Right lung (tissue), 10 donors: ENCODE measurements at places on chromosomes 7 and 10. TPM values are rescaled to one million over a fixed set of nuclear protein-coding genes. Genes with fewer than 3 reads are reported as not detected.

DNA sequence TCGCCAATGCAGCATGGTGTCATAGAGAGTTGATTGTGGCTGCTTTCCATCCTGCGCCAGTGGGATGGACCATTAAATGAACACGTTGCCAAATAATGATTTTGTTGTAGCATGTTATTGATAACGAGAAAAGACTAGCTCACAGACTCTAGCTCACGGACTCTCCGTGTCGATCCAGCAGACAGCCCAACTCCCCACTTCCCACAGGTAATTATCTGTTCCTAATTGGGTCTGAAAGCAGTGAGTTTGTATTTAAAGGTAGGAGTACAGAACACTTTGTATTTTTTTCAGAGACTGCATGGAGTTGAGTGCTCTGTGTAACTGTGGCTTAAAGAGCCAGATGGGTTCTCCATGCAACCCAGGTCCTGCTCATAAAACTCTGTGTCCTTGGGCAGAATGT, 1250.5 kb downstream of the TYW1 start:
- DNase-seq, result no peak

DNA sequence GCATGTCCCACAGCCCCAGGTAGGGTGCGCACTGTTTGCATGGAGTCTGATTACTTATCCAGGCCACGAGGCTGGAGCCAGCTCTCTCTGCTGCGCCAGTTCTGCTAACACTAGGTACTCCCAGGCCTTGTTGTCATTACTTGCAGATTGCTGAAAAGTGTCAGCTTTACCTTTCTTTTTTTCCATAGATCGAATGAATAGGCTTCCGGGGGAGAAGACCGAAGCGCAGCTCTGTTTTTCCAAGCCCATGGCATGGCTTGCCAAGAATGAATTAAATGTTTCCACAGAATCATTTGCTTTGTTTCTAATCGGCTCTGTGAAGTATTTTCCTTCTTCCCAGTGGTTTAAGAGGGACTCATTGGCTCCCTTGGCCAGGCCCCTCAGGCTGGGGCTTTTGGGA, 285.8 kb downstream of the BMPER start:
- DNase-seq, result no peak

- no peak for DNase-seq
These were observed 22.2 kb downstream of the TMEM120A start for GRCh38 chr7:75971961-75972763.

DNA sequence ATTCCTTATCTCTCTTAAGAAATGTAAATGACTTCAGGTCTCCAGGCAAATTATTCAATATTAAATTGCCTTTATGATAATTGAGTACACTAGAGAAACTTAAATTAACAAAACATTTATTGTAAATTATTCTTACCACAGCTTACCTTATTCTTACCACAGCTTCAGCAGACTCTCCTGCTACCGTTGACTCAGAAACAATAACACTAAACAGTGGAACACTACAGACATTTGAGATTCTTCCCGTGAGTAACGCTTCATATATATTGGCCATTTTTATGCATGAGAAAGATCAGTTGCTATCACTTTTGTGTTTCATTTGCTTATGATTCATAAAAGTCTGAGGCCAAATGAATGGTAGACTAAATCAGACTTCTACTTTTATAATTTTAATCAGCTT, 28.7 kb downstream of the TMEM243 start:
- no peak for DNase-seq

Gene HMX3
- not detected for polyA plus RNA-seq
